RWPE2 (cell line): ENCODE measurements at places on chromosomes 2 and 18.

DNA sequence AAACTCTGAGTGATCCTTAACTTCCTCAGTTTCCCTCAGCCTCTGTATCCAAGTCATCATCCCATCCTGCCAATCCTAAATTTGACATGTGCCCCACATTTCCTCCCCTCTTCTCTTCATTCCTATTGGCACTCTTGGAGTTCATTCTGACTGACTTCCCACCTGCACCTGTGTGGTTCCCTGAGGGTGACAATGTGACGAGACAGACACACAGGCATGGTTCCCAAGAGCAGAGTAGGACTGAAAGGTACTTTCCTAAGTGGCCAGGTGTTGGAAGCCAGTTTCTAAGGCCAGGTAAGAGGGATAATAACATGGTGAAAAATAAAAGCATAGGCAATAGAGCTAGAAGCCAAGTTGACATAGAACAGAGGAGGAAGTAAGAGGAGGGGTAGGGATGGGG lies 24.2 kb upstream of the REG3G start:
- H3K4me3 ChIP-seq = no peak overlapping the region
- no peaks in the 10 kb centered on the region for H3K36me3 ChIP-seq
- DNase-seq = no peak
- H3K27me3 ChIP-seq = peaks cover 6% of the 10 kb centered on the region
- no peak overlapping the region for H3K27ac ChIP-seq

DNA sequence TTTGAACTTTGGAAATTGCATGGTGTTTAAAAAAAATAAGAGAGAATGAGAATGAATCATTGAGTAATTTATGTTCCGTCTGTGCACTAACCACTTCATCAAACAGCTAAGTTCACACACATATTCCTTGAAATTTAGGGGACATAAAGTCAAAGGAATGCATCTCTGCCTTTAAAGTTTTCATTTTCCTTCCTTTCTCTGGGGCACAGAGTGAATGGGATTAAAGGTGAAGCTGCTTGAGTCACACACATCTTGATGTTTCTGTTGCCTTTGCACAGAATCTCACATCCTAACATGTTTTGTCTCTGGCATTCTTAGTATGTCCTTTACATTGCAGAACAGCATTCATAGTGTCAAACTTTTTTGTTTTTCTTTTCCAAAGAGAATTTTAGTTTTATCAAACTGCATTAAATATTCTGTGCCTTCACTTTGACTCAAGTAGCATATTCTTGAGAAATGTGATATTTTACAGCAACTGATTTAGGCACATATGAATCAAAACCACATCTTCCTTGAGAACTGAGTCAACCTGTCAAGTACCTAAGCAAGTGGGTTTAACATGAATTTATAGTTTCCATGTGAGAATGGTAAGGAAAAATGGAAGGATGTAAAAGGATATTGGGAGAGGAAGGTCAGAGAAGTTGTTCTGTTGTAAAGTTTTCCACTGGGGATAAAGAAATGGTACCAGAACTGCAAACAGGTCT lies 169.1 kb upstream of the THUMPD2 start:
- no peak overlapping the region for H3K27ac ChIP-seq
- no peak overlapping the region for H3K4me3 ChIP-seq
- no peaks in the 10 kb centered on the region for H3K36me3 ChIP-seq
- no peak for DNase-seq
- H3K27me3 ChIP-seq = no peaks in the 10 kb centered on the region

- peaks cover 8% of the 10 kb centered on the region for H3K4me1 ChIP-seq
- no peaks in the 10 kb centered on the region for H3K36me3 ChIP-seq
- H3K4me3 ChIP-seq = no peak overlapping the region
- DNase-seq = no peak
- H3K27me3 ChIP-seq = no peaks in the 10 kb centered on the region
- no peak overlapping the region for H3K27ac ChIP-seq
Observed at GRCh38 chr2:172965433-172966212, 110.0 kb upstream of the MAP3K20 start.

- H3K27ac ChIP-seq = no peak overlapping the region
- peaks cover 21% of the 10 kb centered on the region for H3K36me3 ChIP-seq
- H3K4me1 ChIP-seq = no peaks in the 10 kb centered on the region
Observed at GRCh38 chr2:178530625-178531142, 50.4 kb downstream of the PLEKHA3 start.
